ENCODE measurements at places on chromosomes 12 and 14.

DNA sequence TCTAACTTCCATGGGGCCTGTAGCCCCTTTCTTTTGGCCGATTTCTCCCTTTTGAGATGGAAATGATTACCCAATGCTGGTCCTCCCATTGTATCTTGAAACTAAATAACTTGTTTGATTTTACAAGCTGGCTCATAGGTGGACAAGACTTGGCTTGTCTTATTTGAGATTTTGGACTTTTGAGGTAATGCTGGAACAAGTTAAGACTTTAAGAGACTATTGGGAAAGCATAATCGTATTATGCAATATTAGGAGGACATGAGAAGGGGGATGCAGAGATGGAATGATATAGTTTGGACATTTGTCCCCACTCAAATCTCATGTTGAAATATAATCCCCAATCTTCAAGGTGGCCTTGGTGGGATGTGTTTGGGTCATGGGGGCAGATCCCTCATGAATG lies 49.2 kb upstream of the LYZ start:
- DNase-seq: no peak

DNA sequence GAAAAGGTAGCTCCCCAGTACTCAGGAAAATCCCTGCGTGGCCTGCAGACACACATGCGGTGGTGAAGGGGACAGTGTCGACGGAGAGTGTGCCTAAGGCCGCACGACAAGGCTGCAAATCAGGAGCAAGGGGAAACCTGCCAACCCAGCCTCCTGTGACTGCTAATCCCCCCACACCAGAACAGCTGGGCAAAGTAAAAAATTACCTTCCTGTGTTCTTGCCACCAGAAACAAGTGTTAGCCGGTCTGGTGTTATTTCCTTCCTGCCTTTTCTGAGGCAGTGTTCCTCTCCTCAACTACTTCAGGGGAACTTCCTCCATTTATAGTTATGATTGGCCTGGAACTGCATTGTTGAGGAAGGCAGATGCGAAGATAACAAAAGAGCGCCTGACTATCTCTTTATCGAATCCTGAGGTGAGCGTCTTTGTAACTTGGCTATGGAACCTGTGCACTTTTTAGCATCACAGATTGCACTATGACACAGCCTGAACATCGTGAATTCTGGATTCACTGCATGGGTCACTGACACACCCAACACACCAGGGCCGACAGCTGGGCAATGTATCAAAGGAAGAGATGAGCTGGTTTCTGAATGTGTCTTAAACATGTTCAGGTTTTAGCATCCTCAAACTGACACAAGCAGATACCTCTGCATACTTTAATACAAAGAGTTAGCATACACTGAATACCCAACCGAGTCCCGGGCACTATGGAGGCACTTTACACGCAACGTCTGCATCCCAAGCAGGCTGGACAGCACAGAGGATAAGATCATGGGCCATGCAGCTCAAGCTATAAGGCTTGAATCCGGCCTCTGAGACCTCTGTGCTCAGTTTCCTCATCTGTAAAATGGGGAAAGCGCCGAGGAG lies 28.9 kb downstream of the SLC15A4 start:
- DNase-seq: no peak

DNA sequence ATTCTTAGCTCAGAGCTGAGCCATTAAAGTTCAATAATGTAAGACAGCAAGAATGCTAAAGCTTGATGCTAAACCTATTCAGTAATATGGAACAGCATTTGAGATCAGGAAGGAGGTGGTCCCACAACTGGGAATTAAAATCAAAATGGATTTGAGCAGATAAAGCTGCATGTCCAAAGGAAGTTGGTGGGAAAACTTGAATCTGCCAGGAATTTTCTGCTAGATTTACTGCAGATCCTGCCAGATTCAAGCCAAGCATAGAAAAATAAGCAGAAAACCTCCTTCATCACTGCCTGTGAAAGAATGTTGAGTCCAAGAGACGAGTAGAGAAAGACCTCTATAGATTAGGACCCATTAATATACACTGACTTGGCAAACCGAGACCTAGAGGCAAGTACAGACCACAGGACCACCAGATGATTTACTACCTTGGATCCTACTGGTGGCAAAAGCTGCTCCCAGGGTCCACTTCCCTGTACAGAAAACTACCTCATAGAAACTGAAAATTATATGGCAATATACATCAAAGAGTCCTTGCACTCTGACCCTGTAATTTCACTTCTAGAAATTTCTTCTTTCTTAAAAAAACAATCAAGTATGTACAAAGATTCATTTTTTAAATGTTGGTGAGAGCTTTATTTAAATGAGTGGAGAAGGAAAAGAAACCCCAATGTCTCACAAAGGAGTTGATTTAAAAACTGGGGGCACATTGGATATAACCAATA lies 263.2 kb downstream of the DAD1 start:
- DNase-seq: no peak

- peak; percentile 79 for DNase-seq
Measured at GRCh38 chr12:104682790-104683279, 226.1 kb downstream of the CHST11 start.

DNA sequence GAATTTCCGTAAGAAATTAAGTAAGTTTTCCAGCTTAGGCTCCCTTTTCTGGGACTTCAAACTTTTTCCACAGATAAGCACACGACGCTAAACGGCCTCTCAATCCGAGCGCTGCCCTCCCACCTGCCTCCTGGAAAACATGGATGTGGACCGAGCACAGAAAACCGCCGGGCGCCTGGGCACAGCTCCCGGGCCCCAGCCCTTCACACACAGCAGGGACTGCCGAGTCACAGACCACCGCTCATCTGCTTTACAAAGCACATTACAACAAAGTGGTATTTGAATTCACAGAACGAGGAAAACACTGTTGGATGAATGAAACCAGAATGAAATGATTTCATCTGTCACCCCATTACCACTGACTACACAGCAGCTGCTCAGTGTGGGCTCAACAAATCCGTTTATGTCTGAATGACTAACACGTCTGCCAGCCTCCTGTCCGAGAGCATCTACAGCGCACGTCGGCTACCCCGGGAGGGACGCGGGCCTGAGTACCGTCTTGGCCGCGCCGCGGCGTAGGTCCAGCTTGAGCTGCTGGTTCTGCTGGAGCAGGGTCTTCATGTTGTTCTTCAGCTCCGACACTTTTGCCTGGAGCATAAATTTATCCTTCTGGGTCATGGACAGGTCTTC lies 13.1 kb upstream of the ANKLE2 start:
- DNase-seq: no peak

DNA sequence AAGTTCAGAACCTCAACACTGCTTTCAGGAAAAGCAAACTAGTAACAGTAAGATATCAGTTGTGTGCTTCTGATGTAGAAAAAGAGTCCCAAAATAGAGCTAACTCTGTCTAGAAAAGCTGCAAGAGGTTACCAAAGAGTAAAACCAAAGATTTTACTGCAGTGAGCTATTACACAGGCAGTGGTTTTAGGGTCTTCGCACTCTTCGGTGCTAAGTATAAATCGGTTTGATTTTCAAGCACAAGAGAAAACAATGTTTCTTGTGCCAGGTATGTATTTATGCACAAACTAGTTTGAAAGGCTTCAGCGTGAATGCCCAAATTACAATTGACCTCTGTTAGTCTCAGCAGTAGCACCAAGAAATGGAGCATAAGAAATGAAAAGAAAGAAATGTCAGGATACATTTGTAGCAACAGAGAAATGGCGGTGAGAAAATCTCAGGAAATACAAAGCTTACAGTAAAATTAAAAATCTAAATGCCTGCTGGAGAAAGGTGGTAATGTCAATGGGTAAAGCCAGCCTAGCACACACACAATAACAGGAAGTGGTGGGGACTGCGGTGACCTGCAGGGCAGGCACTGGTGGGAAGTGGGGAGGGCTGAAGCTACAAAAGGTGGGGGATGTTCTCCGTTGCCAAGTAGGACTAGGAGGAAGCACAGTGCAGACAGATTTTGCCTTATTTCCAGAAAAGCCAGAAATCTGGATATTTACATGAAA lies 18.0 kb upstream of the DYRK2 start:
- DNase-seq: peak; percentile 45

GRCh38 chr12:30862486-30862885 lies 64.1 kb upstream of the TSPAN11 start:
- DNase-seq: no peak

DNA sequence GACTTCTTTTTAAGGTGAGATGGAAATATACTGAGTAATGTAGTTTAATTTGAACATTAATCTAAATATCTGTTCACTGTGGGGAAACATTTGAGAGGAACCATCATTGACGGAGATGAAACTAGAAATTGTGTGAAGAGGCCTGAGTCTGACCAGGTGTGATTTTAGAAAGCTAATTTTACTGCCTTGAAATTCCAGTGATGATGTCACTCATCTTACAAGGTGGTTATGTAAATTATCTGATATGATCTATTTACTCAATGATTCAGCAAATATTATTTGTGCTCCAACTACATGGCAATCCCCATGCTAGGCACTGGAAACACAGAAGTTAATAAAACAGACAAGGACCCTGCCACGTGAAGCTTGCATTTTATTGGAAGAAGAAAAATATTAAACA lies 435.7 kb upstream of the DCN start:
- no peak for DNase-seq

GRCh38 chr12:124660851-124661250 lies 93.4 kb upstream of the NCOR2 start:
- no peak for DNase-seq

- DNase-seq: no peak
Measured at GRCh38 chr12:3931206-3931605, 58.0 kb upstream of the PARP11 start.

DNA sequence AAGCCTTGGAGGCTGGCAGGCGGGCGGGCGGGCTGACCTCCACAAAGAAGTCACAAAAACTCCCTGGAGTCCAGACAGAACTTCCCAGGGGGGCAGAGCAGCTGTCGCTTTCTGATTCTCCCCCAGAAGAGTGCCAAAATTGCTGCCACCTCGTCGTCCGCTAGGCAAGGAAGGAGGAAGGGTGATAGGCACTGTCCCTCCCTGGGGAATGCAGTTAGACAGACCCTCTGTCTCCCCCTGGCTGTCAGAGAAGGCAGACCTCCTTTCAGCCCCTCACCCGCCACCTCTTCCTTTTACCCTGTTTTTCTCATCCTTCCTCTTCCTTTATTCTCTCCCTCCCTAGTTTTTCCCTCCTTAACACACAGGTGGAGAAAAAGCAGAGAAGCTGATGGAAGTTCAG lies 18.7 kb downstream of the GRIN2B start:
- no peak for DNase-seq

GRCh38 chr12:236445-236844 lies 22.5 kb upstream of the SLC6A12 start:
- no peak for DNase-seq

- no peak for DNase-seq
Measured at GRCh38 chr14:33617154-33617553, 333.7 kb downstream of the EGLN3 start.

All from suppressor macrophage treated with lipopolysaccharide for 4 hours (primary cell).